ENCODE measurements at places on chromosomes 2 and 18.

DNA sequence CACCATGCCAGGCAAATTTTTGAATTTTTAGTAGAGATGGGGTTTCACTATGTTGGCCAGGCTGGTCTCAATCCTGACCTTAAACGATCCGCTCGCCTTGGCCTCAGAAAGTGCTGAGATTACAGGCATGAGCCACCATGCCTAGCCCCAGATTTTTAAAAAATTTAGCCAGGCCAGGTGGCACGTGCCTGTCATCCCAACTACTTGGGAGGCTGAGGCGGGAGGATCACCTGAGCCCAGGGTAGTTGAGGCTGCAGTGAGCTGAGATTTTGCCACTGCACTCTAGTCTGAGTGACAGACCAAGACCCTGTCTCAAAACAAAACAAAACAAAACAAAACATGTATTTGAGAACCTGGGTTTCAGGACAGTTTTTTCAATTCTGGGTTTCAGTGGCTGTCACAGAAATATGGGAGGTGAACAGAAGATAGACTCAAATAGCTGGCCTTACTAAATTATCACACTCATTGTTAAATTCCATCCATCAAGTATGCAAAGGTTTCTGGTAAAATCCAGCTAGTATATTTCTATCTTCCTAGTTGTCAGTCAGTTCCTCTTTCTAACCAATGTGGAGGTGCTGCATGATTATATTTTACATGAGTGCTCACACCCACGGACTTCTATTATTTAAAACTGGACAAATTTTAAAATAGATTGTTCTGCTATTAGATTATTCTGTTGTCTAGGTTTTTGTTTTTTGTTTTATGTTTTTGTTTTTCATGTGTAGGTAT is 5.4 kb downstream of the ALPG start:
- no peak for DNase-seq

GRCh38 chr18:58407263-58407648 is 221.6 kb downstream of the ALPK2 start:
- DNase-seq: no peak

DNA sequence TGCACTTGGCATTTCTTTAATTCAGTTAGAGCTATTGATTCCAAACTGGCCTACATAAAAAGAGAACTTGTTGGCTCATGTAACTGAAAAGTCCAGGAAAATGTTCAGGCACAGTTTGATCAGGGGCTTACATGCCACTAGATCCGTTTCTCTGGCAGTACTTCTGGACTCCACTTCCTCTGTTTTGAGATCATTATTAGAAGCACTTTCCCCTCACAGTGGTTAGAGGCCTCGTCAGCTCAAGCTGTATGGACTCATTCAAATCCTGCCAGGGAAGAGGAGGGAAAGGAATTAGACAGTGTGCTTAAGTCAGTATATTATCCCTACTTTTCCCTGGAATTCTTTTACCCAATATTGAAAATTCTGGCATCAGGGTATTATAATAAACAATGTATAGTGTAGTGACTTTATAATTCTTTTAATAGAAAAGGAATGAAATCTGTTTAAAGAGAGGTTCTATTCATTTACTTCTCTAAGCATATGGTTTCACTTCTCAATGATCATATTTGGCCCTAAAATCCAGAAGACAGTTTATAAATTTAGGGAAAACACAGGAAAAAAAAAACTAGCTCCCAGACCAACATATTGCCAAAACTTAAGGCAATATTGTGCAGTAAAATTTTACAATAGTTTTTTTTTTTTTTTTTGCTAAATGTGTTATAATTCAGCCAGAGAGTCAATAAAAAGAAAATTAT is 92.0 kb downstream of the ARMC9 start:
- no peak for DNase-seq

DNA sequence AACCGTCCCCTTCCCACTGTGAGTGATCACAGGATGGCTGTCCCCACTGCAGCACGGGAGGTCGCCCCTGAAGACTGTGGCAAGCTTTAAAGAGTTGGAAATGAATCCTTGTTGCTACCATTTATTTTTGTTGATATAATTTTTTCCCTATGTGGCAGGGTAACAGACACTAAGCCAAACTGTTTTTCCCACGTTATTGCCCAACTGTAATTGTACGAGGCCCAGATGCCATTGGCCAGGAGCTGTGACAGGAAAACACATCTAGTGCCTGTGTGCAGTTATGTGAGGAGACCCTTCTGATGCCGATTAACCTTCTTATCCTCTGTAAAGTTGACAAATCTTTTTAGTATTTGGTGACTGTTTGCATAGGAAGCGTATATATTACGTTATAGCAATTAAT is 44.2 kb downstream of the MRPS9 start:
- DNase-seq: no peak

- DNase-seq: no peak
These were observed 698.1 kb upstream of the CDH2 start for GRCh38 chr18:28875059-28875458.

GRCh38 chr2:169767243-169767888 is 31.3 kb upstream of the SSB start:
- DNase-seq: no peak

DNA sequence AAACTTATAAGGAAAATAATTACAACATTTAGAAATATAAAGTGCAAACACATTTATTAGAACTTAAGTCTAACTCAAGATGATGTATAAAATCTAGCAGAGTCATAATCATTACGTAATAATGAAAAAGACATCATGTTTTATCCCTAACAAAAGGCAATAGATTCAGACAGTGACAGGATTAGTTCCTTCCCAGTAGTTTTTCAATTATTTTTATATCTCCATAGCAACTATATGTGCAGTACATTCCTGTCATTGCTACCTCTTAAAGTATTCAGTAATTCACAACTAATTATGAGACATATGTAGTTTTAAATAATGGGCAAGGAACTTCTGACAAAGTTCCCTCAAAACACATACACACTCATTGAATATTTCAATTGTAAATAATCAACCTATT is 687.9 kb downstream of the CCDC85A start:
- DNase-seq: no peak

DNA sequence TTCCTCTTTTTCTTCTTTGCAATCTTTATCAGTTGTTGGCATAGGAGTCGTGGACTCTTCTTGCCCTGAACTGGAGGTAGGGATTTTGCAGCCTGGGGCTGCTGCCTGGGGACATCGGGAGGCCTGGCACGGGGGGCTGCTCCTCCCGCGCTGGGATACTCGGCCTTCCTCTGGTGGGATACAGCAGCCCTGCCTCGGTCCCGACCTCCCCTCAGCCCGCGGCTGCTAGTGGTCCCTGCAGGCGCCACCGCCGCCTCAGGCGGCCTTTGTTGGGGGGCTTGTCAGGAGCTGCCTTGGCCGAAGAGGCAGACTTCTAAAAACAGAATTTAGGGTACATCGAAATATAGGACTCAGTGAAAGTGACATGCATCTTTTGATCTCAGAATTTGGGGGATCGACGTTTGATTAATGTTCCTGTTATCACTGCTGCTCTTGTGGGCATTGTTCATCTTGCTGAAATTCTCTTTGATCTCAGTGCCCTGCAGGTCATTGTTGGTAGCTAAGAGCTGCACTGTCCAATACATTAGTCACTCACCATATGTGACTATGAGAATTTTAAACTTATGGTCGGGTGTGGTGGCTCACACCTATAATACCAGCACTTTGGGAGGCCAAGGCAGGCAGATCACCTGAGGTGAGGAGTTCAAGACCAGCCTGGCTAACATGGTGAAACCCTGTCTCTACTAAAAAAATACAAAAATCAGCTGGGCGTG is 16.3 kb downstream of the POLR2D start:
- no peak for DNase-seq

- no peak for DNase-seq
These were observed 82.3 kb downstream of the INPP5D start for GRCh38 chr2:233142355-233142897.

GRCh38 chr18:40066368-40066767 is 1888.7 kb upstream of the PIK3C3 start:
- no peak for DNase-seq

DNA sequence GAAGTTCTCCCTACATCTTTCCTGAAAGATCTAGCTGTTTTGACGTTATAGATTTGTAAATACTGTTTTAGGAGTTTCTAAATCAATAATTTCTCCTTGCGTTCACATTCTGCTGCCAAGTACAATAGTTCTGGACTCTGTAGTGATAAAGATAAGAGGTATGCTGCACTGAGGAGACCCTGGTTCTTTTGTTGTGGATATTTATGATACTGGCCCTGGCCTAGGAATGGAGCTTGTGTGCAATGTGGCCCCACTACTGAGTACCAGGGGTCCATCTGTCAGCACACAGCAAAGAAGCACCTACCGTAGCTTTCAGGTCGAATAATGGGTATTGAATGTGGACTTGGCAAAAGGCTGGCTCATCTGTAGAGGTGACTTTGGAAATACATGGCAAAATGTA is 85.0 kb downstream of the MAP3K20 start:
- no peak for DNase-seq

- no peak for DNase-seq
These were observed 143.4 kb downstream of the TRIM43 start for GRCh38 chr2:95734976-95735890.

GRCh38 chr2:12861344-12861930 is 144.7 kb downstream of the TRIB2 start:
- DNase-seq: no peak

DNA sequence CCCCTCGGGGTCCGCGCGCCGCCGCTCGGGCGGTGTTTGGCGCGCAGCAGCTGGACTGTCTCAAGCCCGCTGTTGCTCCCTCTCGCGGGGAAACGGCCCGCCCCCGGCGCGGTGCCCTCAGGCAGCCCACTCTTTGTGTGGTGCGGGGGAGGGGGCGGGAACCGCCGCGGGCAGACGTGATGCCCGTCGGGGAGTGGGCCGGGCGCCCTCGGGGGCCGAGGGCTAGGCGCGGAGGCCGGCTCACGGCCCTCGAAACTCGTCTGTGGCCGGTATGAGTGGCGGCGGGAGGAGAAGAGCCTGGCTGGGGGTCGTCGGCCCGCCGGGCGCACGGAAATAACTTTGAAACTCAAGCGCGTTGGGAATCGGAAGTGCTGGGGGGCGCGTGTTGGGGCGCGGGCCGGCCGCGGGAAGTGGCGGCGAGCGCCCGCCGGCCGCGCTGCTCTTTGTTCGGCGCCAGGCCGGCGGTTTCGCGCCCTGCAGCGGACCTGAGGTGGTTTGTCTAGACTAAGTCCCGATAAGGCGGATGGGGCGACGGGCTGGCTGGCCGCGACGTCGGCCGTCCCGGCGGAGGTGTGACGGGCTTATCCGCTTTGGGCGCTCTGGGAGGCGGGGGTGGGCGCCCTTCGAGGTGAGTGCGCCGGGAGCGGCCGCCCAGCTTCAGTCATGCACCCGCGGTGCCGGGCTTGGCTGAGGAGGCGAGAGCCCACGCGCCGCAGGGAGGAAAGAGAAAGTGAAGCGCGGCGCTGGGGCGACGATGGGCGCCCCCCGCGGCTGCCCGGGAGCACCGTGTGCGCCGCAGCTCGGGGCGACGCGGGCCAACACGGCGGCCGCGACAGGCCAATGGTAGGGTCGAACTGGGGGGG is 679 bp downstream of the PTMA start:
- DNase-seq: no peak

GRCh38 chr2:23145460-23145859 is 239.5 kb upstream of the KLHL29 start:
- no peak for DNase-seq

Data from NCI-H1930 (cell line).